CD4-positive, alpha-beta T cell treated with Interleukin-1 beta for 1 hour (primary cell): ENCODE measurements at places on chromosomes 7 and 10.

DNA sequence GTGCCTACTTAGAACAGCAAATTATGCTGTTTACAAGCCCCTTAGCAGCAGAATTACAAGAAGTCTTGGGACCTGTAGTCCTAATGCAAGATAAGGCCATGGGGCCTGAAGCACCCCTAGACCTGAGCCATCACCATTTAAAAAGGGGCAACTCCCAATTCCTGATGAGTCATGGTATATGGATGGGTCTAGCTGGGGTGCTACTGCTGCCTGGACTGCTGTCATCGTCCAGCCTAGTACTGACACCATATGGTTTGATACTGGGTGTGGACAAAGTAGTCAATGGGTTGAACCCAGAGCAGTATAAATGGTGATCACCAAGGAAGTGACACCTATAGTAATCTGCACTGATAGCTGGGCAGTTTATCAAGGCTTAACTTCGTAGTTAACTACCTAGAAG, 450.0 kb downstream of the IPMK start:
- DNase-seq, result no peak

- DNase-seq, result no peak
These were observed 47.9 kb upstream of the SKAP2 start for GRCh38 chr7:26912338-26912737.

GRCh38 chr10:20041931-20042330, 225.7 kb downstream of the PLXDC2 start:
- DNase-seq, result no peak

- peak; percentile 43 for DNase-seq
These were observed at the start of gene CPED1 for GRCh38 chr7:120988591-120989256. CPED1 (plus strand) TSS chr7:120988711; CDS start chr7:120989622, 911 bp downstream.

- DNase-seq, result no peak
These were observed 108.6 kb upstream of the SLC13A1 start for GRCh38 chr7:123308254-123308951.

- no peak for DNase-seq
These were observed 268.6 kb downstream of the KLF6 start for GRCh38 chr10:3516234-3516922.

DNA sequence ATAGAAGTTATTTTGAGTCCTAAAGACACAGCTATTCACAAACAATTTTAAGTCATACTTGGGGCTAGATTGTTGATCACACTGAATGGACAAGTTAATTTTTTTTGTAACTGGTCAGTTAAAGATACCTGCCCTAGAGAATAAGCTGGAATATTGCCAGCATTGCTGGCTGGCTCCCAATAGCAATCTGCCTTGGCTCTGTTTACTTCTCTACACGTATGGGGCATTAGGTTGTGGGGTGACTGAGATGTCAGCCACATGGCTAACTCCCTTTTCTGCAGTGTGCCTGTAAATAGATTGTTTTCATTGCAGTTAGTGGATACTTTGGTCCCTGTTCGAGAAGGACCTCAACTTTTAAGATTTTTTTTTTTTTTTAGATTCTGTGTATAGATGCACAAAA, 128.2 kb downstream of the SEMA3E start:
- DNase-seq, result no peak

GRCh38 chr10:36391405-36391804, 734.0 kb upstream of the ANKRD30A start:
- DNase-seq, result no peak

- no peak for DNase-seq
These were observed 240.6 kb downstream of the CACNA2D1 start for GRCh38 chr7:82202965-82203364.

- DNase-seq, result no peak
These were observed at the start of gene HIP1 for GRCh38 chr7:75738604-75738974. HIP1 (minus strand) TSS chr7:75738941; CDS start chr7:75738920, 21 bp downstream.

GRCh38 chr10:102678842-102679289, 34.6 kb downstream of the TRIM8 start:
- peak; percentile 47 for DNase-seq

DNA sequence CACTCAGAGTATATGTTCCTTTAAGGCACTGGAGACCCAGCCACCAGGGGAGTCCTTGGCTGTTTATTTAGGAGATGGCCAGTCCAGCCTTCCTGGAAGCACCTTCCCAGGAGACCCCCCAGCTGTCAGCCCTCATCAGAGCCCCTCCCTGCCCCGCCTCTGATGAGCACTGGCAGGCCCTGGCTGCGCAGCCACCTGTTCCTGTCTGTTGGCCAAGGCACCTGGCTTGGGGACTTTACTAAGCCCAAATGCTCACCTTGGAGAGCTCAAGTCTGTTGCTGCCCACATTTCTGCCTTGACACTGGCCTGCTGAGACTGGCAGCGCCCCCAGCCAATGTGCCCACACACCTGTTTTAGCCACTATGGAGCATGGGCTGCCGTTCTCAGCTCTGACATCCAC, 124.7 kb downstream of the ELMO1 start:
- no peak for DNase-seq
